ENCODE measurements at places on chromosomes 2 and 18.
A peak's percentile ranks its signal among the peaks of the same experiment; 100 is the strongest.

DNA sequence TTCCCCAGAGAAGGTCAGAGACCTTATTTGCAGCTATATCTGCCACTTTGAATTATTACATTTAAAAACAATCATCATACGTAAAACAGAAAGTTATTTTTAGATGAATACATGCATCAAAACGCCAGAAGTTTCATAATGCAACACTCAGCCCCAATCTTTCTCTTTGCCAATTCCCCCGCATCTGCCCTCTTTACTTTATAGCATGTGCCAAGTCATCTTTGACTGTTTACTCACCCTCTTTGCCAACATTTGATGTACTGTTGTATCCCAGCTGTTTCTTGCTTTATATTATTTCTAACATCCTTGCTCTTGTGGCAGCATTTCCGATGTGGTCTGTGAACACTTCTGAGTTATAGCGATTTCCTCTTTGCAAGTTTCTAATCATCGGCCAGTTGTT is 86.2 kb downstream of the CRIM1 start:
- DNase-seq: no peak

DNA sequence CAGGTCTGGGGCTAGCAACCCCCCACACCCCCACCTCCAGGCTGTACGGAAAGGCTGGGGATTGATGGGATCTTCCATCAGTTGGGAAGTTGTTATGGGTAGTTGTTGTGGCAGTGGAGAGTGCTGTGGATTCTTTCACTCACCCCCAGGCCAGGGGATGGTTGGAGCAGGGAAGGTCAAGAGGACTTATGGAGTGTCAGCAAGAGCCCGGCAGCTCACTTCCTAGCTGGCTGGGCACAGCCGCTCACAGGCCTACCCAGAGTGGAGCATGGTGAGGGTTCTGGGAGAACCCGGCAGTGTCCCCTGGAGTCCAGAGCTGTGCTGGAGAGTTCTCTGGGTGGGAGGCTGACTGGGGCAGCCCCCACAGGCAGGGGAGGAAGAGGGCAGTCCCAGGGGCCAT is 122.2 kb downstream of the MSH2 start:
- DNase-seq: no peak

GRCh38 chr2:40535972-40536371 is 84.1 kb upstream of the SLC8A1 start:
- no peak for DNase-seq

DNA sequence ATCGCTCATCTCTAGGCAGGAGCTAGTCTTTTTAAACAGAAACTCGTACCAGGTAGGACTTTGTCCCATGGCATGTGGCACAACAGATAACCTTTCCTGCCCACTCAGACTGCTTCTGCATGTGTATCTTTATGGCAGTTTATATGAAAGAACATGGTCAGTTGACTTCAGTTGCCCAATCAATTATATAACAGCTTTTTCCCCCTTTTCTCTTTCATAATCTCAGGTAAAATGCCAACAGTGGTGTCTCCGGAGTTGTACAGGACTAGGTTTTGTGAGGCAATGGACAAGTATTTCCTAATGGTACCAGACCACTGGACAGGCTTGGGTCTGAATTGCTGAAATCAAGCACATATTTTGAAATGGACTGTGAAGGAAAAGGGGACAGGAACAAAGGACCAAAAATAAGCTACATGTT is 51.6 kb upstream of the PTH2R start:
- no peak for DNase-seq

GRCh38 chr2:236051806-236052205 is 116.4 kb downstream of the GBX2 start:
- no peak for DNase-seq

DNA sequence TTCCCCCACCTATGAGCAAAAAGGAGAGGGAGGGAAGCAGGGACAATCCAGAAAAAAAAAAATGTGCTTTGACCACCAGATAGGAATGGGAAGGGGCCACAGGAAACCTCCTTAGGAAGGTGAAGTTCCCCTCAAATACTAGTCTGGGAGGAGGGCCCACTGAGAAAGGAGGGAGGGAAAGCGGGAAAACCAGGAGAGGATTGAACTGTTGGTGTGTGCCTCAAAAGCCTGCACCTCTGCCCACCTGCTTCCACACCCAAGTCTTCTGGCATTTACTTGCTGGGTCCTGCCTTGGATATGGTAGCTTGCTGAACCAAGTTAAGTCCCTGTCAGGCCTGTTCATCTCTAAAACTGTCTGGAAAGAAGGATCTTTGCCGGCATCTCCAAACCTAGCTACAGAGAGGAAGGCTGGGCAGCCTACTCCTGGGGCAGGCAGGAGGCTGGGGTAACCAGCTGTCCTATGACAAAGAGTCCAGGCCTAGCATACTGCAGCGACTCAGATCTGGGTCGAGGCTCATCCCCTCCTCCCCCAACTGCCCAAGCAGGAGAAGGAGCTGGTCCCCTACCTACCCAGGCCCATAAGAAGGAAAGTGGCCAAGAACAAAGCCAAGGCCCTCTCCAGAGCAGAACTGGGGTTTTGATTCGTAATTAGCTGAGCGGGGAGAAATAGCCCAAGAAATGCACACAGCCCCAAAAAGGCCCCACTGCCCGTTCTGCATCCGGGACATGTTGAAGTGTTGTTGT is 3.0 kb downstream of the EN1 start:
- DNase-seq: no peak

GRCh38 chr18:76318607-76319006 is 176.4 kb downstream of the ZNF516 start:
- DNase-seq: no peak

- DNase-seq: no peak
Observed at GRCh38 chr2:42809131-42809818, 16.9 kb upstream of the HAAO start.

- DNase-seq: no peak
Observed at GRCh38 chr2:203252818-203253217, 14.0 kb downstream of the CYP20A1 start.

- DNase-seq: peak; percentile 51
Observed at GRCh38 chr18:22465859-22466457, 48.2 kb upstream of the CTAGE1 start.

GRCh38 chr18:46866523-46866922 is 50.8 kb downstream of the PIAS2 start:
- DNase-seq: no peak

DNA sequence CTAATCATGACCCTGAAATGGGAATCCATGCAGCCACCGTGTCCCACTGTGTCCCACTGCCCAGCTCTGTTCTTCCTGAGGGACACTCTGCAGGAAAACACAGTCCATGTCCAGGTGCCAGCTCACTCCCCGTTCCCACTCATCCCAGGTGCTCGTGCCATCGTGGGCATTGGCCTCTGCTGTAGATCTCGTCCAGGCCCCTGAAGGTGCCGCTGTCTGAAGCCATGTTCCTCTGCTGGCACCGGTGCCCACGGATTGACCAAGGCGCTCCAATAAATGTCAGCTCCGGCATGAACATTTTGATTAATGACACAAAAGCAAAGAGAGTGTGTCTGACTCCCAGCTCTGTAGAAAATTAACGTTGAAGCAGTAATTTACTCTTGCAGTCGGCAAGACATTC is 280.1 kb upstream of the SALL3 start:
- no peak for DNase-seq

DNA sequence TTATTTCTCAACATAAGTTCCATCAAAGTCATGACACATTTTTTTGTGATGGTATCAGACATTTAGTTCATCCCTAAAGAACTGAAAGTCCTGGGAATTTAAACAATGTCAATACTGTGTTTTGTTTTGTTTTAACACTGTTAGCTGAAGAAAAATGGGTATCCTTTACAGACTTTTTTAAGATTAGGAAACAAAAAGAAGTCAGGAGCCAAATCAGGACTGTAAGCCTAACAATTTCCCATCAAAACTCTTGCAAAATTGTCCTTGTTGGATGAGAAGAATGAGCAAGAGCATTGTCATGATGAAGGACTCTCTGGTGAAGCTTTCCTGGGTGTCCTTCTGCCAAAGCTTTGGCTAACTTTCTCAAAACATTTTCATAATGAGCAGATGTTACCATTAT is 69.4 kb downstream of the SRD5A2 start:
- no peak for DNase-seq

- DNase-seq: no peak
Observed at GRCh38 chr18:59479776-59480175, 120.7 kb upstream of the LMAN1 start.

DNA sequence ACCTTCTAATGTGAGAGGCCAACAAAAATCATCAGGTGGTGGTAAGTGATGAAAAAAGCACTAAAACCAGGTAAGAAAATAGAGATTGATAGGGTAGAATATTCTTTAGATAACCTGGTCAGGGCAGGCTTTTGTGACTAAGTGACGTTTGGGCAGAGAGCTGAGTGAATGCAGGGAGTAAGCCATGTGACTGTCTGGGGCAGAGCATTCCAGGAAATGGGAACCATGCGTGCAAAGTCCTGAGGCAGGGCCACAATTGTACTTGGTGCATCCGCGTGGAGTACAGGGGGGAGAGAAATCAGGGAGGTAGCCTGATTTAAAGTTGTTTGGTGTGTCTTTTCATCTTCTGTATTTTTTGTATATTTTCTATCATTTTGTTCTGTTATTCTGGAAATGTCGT is 102.5 kb downstream of the LYPD6B start:
- no peak for DNase-seq

DNA sequence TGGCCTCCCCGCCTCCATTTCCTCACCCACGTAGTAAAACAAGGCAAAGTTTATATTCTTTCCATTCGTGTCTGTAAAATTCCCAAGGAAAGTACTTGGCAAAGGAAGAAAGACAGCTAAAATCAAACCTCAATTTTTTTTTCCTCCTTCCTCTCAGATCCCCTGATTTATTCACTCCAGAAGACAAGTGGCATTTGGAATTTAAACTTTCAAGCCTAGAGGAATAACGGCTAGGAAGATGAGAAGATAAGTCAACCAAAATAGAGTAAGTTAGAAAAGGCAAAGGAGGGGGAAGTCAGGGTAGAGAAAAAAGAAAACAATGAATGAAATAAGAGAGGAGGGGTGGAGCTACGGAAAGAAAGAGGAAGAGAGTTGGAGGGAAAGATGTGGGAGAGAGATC is 198.9 kb upstream of the PIK3C3 start:
- DNase-seq: no peak

- no peak for DNase-seq
Observed at GRCh38 chr2:235569837-235570236, 76.0 kb downstream of the AGAP1 start.

- no peak for DNase-seq
Observed at GRCh38 chr2:75003276-75003675, 44.8 kb downstream of the POLE4 start.

DNA sequence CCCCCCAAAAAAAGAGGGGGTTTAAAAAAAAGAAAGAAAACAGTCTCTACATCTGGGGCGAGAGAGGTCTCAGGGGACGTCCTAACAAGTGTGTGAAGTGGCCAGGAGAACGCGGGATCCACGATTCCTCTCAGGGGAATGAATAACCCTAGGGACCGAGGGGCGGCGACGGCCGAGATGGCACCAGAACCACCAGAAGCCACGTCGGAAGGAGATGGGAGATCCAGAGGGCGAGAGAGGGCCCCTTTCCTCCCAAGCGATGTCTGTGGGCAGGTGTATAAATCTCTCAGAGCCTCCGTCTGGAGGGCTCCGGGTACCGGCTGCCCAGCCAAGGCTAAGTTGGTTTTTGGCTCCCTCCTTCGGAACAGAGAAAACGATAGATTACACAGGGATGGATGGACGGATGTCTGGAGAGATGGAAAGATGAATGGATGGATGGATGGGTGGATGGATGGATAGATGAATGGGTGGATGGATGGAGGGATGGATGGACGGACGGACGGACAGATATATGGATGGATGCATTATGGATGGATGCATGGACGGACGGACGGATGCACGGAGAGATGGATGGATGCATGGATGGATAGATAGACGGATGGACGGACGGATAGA is 1.7 kb downstream of the EPHA4 start:
- DNase-seq: peak; percentile 30

DNA sequence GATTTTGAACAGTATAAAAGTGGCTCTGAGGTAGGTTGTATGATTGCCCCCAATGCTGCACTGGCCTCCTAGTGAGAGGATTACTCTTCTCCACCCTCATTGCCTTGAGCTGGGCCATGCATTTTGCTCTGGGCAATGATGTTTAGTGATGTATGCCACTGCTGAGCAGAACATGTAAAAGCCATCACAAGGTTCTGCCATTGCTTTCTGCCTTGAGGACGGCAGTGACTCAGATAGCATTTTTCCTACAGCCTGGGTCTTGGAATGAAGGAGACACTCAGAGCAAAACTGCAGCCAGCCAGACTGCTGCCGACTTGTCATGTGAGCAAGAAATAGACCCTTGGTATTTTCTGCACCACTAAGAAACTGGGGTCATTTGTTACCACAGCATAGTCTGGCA is 27.6 kb downstream of the GPATCH11 start:
- DNase-seq: no peak

- no peak for DNase-seq
Observed at GRCh38 chr2:53530126-53530525, 237.5 kb upstream of the CHAC2 start.

- no peak for DNase-seq
Observed at GRCh38 chr2:98637401-98638147, 29.2 kb downstream of the UNC50 start.

GRCh38 chr2:138026111-138027020 is 62.1 kb downstream of the HNMT start:
- DNase-seq: no peak

DNA sequence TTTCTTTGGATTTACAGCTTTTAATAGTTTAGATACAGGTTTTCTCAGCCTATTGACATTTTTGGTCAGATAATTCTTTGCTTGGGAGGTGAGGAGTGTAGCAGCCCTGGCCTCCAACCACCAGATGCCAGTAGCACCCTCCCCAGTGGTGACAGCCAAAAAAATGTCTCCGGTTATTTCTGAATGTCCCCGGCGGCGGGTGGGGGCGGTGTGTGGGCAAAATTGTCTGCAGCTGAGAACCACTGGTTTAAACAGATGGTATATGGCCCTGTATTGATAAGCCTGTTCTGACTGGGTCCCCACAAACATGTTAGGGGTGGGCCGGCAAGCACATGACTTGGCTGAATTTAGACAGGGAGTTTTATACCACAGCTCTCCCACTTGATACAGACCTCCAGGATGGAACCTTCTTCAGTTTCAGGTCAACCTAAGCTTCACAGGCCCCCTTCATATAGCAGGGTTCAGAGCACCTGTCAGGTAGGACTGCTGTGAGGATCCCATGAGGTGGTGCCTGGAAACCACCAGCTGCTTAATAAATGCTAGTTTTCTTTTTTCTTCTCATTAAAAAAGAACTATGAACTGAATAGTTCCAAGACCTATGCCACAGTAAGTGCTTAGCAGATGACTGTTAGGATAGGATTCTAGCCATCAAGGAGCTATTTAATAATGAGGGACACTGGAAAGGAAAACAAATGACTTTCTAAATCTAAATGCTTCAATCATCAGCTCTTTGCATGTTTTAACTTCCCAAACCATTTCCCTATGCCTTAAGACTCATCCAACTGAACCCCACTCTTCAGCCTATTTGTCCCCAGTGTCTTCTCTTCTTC is 18.1 kb downstream of the LPIN2 start:
- DNase-seq: peak; percentile 63

DNA sequence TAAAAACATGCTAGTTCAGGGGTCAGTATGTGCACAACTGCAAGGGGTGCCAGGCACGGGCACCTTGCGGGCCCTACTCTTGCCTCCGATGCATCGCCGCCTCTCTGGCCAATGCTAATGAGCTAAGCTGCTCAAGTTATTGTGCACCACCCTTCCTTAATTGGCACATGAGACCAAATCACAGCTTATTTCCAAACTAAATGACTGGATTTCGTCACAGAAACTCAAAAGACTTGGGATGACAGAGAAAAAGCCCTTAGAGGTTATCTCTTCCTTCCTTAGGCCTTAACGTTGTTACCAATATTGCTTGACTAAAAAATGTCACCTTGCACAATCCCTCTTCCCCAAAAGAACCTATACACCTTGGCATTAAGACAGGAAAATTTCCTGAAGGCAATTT is 7.7 kb downstream of the RNF149 start:
- no peak for DNase-seq

Measured in T-helper 2 cell (primary cell).